ENCODE measurements at places on chromosomes 6 and 20.

DNA sequence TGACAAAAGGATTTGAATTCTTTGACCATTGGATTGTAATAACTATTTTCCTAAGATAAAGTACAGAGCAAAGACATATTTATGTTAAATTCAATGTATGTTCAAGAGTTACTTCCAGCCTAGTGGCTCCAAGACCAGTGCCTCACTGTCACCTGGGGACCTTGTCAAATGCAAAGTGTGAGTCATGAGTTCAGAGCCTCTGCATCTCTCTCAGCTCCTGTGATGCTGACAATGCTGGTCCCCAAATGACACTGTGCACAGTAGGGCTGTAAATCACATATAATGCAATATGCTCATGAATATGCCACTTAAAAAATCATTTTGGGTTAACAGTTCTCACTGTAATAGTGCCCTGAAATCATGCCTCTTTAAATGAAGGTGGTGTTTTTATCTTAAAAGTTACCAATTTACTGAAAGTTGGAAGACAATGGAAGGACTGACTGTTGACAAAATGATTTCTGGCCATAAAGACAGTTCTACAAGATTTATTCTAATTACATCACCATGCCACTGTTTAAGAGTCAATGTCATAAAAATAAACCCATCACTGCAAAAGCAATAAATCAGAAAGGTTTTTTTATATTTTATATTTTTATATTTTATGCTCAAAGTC is 62.1 kb downstream of the NRSN1 start:
- DNase-seq, result no peak

DNA sequence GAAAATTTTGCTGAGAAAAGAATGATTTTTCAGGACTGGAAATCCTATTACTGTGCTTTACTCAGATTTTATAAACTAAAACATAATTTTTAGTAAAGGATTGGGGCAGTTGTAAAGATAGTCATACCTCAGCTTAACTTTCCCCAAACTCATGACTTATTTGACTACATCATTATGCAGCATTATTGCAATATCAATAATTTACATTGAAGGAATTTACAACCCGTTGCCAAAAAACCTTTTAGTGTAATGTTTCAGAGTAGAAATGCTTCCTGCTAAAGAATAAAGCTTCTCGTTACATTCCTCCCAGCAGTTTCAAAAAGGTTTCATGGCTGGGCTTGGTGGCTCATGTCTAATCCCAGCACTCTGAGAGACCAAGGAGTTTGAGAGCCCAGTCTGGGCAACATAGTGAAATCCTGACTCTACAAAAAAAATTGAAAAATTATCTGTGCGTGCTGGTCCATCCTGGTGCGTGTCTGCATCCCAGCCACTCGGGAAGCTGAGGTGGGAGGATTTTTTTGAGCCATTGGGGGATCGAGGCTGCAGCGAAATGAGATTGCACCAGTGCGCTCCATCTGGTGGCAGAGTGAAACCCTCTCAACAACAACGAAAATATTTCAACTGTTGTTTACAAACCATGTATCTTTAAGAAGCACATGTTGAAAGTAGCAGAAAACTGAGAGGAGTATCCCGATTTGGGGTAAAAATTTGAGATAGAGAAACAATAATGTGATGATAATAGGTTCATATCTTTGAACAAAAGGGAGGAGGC is 4.4 kb downstream of the AMD1 start:
- no peak for DNase-seq

GRCh38 chr20:58010186-58010585 is 218.3 kb downstream of the ANKRD60 start:
- DNase-seq, result no peak

GRCh38 chr6:135323202-135323668 is 142.1 kb downstream of the MYB start:
- no peak for DNase-seq

- DNase-seq, result no peak
These were observed 31.1 kb downstream of the LRFN2 start for GRCh38 chr6:40556023-40556422.
